ENCODE measurements at places on chromosomes 11 and 22. TPM values are rescaled to one million over a fixed set of nuclear protein-coding genes. Genes with fewer than 3 reads are reported as not detected.

OR2AG1 gene
- total RNA-seq = not detected

- no peaks in the 10 kb centered on the region for H3K27me3 ChIP-seq
- peak; percentile 18 for DNase-seq
- H3K4me3 ChIP-seq = no peak overlapping the region
- no peaks in the 10 kb centered on the region for H3K36me3 ChIP-seq
- H3K27ac ChIP-seq = peak overlapping the region; percentile 92
Measured at GRCh38 chr11:95229993-95230809, 801 bp downstream of the SESN3 start.

ZDHHC24 gene
- 15.2 TPM for total RNA-seq

DNA sequence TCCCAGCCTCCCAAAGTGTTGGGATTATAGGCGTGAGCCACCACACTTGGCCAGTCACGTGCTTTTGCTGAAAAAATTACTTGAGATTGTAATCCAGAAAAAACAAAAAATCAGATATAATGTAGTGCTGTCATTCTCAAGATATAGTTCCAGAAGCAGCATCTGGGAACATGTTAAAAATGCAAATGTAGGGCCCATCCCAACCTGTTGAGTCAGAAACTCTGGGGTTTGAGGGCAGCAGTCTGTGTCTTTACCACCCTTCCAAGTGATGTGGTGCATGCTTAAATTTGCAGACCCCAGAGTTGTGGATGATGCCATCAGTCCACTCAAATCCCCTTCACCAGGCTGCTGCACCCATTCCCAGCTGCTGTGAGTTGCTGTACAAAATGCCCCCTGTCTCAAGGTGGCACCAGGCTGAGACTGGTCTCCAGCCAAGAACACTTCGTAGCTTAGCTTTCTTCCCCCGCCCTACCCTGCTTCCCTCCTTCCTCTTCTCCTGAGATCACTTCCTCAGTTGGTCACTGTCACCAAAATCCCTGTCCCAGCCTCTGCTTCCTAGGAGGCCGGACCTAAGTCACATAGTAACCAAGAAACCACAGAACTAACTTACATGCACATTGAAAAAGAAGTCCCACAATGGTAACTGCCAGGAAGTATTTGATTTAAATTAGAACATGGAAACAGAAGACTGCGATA, 18.2 kb upstream of the ARRB1 start:
- H3K4me1 ChIP-seq = peaks cover 2% of the 10 kb centered on the region
- no peak overlapping the region for H3K27ac ChIP-seq
- H3K4me3 ChIP-seq = no peak overlapping the region
- no peaks in the 10 kb centered on the region for H3K36me3 ChIP-seq
- DNase-seq = no peak

GAL3ST3 gene
- not detected for total RNA-seq

- peaks cover 32% of the 10 kb centered on the region for H3K27me3 ChIP-seq
- H3K4me1 ChIP-seq = no peaks in the 10 kb centered on the region
- H3K4me3 ChIP-seq = no peak overlapping the region
- no peak overlapping the region for H3K27ac ChIP-seq
Measured at GRCh38 chr11:131658952-131659351, 288.5 kb downstream of the NTM start.

MB gene
- total RNA-seq = not detected

DDIAS gene
- 0.47 TPM for total RNA-seq

DNA sequence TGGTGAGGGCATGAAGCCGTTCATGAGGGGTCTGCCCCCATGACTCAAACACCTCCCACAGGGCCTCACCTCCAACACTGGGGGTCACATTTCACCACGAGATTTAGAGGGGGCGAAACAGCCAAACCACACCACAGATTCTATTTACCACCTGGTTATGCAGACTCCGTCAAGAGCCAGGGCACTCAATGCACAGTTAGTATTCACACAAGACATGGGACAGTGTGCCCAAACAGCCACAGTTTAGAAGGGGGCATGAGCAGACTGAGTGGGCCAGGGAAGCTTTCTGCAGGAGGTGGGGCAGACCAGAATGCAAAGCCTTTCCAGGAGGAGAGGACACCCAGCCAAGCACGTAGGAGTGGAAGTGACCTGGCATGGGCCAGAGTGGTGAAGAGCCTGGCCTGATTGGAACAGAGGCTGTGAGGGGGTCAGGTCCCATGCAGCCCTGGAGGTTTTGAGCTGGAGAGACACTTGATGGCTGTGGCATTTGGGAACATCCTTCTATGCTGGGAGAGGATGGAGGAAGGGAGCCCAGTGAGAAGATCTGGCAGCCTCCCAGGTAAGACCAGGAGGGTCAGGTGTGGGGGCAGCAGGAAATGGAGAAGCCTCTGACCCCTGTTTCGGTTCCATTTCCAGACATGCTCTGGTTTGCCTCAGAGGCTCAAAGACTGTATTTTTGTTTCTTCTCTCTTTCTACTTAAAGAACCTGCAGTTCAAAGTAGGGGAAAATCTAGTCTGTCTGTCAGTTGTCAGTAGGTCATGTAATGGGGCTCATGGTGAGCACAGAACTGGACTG, 199.1 kb upstream of the NCAM1 start:
- no peak overlapping the region for H3K4me3 ChIP-seq
- H3K4me1 ChIP-seq = peaks cover 2% of the 10 kb centered on the region
- peaks cover 27% of the 10 kb centered on the region for H3K27me3 ChIP-seq
- H3K27ac ChIP-seq = no peak overlapping the region

GRCh38 chr11:76424891-76425290, 19.9 kb upstream of the EMSY start:
- H3K27ac ChIP-seq = peak overlapping the region; percentile 51
- H3K4me3 ChIP-seq = no peak overlapping the region
- peaks cover 5% of the 10 kb centered on the region for H3K36me3 ChIP-seq
- no peak for DNase-seq

C1QTNF5 gene
- total RNA-seq = not detected

DNA sequence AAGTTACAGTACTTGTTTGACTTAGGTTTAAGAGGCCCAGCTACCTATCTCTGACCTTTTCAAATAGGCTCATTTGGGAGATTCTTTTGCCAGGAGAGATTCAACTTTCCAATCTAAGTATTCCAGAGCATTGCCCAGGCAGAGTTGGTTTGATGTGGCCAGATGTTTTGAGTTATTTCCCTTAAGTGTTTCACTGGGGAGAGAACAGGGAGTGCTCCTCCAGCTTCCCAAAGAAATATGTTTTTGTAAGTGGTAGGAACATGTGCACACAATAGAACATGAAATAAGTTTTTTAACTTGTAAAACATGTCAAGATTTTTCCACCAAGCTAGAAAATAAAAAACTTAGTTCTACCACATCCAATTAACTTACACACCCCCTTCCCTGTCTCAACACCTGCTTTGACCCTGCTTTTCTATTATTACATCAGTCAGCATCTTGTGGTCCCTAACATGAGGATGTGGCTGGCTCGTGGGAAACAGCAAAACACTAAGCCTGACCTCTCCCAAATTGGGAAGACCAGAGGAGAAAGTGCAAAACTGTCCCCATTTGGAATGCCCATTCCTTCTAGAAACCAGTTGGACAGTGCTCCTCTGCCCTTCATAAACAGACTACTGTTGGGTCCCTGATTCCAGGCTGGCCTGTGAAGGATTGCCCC, 70.4 kb upstream of the RASSF10 start:
- peaks cover 48% of the 10 kb centered on the region for H3K27me3 ChIP-seq
- no peak overlapping the region for H3K4me3 ChIP-seq
- no peaks in the 10 kb centered on the region for H3K36me3 ChIP-seq
- no peak for DNase-seq
- peak overlapping the region; percentile 19 for H3K27ac ChIP-seq

- no peak overlapping the region for H3K4me3 ChIP-seq
- H3K36me3 ChIP-seq = peaks cover 3% of the 10 kb centered on the region
- H3K27ac ChIP-seq = no peak overlapping the region
- H3K4me1 ChIP-seq = peaks cover 17% of the 10 kb centered on the region
- DNase-seq = no peak
- no peaks in the 10 kb centered on the region for H3K27me3 ChIP-seq
Measured at GRCh38 chr22:23832226-23833016, 6.4 kb downstream of the DERL3 start.

DNA sequence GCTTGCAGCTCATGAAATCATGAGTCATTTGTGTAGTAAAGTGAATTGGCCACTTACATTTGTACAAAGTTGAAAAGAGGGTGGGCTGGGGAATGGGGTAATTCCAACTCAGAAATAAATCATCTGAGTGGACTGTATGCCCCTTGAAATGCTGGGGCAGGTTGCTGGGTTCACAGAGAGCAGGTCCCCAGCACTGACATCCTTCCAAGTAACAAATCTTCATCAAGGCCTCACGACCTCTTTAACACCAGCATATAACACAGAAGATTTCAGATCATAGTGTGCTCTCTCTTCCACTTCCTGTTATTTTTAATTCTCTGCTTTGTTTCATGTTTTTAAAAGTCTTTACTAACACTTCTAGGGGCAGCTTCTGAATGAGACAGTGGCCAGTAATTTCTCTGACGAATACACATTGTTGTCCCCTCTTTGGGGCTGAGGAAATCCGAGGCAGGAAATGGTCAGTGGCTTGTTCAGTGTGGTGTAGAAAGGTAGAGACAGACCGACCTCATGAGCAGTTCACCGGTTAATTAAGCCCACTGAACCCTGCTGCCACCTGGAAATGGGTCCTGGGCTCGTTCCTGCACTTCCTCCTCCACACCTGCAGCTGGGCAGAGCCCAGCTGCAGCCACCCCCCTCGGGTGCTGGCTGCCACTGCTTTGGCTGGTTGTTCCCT, 127.7 kb downstream of the MAML2 start:
- DNase-seq = no peak
- peaks cover 47% of the 10 kb centered on the region for H3K4me1 ChIP-seq
- peak overlapping the region; percentile 75 for H3K4me3 ChIP-seq
- H3K27ac ChIP-seq = peak overlapping the region; percentile 97
- no peaks in the 10 kb centered on the region for H3K27me3 ChIP-seq

PPP2R1B gene
- 26.4 TPM for total RNA-seq

DNA sequence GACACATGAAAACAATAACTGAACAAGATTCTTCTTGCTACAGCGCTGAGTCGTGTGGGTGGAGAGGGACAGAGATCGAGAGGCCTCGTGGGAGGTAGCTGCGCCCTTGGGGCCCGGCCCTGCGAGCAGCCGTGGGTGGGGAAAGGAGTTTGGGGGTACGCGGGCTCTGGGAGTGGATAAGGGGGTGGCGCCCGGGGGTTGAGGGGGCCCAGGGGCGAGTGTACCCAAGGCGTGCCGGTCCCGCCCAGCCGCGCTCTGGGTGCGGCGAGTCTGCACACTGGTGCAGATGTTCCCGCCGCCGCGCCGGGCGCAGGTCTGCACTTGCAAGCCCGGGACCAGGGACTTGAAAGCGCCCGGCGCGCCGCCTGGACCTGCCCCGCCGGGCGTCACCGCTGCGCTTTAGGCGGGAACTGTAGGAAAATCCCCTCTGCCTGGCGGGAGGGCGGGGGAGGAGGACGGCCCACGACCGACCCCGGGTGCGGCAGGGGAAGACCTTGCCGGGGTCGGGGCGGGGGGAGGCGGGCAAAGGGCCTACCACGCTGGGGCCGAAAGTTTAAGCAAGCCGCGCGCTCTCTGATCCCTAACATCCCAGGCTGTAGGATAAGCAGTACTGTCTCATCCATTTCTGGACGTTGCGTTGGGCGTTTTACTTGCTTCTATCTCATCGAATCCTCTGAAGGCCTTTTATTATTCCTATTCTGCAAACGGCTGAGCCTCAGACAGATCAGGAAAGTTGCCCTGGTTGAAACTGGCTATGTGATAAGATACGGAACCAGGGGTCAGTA, 1.4 kb upstream of the KREMEN1 start:
- H3K27ac ChIP-seq = no peak overlapping the region
- H3K36me3 ChIP-seq = peaks cover 2% of the 10 kb centered on the region
- H3K27me3 ChIP-seq = peaks cover 27% of the 10 kb centered on the region
- peaks cover 18% of the 10 kb centered on the region for H3K4me1 ChIP-seq
- H3K4me3 ChIP-seq = peak overlapping the region; percentile 85
- peak; percentile 44 for DNase-seq

GRCh38 chr22:38327396-38327795, 10.2 kb upstream of the CSNK1E start:
- peak overlapping the region; percentile 87 for H3K4me3 ChIP-seq
- no peak overlapping the region for H3K27ac ChIP-seq
- H3K36me3 ChIP-seq = peaks cover 2% of the 10 kb centered on the region
- H3K4me1 ChIP-seq = peaks cover 5% of the 10 kb centered on the region

DNA sequence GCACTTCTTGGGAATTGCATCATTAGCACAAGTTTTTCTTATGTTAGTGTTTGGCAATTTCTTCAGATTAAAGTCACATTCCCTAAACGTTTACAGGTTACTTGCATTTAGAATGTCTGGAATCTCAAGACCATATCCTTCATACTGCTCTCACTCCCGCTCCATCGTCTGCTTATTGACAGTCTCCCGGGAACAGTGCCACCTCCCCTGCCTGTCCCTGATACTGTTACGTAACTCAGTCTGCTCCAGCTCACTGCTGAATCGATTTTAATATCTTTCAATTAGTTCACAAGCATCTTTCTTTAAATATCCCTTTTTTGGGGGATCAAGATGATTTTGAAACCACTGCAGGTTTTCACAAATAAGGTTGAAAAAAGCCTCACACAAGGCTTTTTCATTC, 48.2 kb downstream of the GLYATL2 start:
- DNase-seq = no peak
- peaks cover 42% of the 10 kb centered on the region for H3K27me3 ChIP-seq
- H3K36me3 ChIP-seq = no peaks in the 10 kb centered on the region
- peak overlapping the region; percentile 6 for H3K27ac ChIP-seq
- no peaks in the 10 kb centered on the region for H3K4me1 ChIP-seq
- H3K4me3 ChIP-seq = no peak overlapping the region

MS4A4A gene
- total RNA-seq = not detected

GRCh38 chr11:126465573-126466188, 110.2 kb downstream of the ST3GAL4 start:
- H3K27me3 ChIP-seq = peaks cover 23% of the 10 kb centered on the region
- no peaks in the 10 kb centered on the region for H3K36me3 ChIP-seq
- no peak for DNase-seq
- no peak overlapping the region for H3K27ac ChIP-seq

GRCh38 chr11:109383306-109383705, 38.7 kb upstream of the C11orf87 start:
- no peaks in the 10 kb centered on the region for H3K4me1 ChIP-seq
- no peak for DNase-seq
- H3K27me3 ChIP-seq = no peaks in the 10 kb centered on the region
- no peak overlapping the region for H3K27ac ChIP-seq
- no peak overlapping the region for H3K4me3 ChIP-seq

GRCh38 chr11:120009938-120010337, 128.0 kb downstream of the TRIM29 start:
- H3K4me3 ChIP-seq = no peak overlapping the region
- no peak overlapping the region for H3K27ac ChIP-seq
- peaks cover 75% of the 10 kb centered on the region for H3K27me3 ChIP-seq
- H3K4me1 ChIP-seq = peaks cover 7% of the 10 kb centered on the region
- DNase-seq = no peak
- peaks cover 10% of the 10 kb centered on the region for H3K36me3 ChIP-seq

GRCh38 chr11:129089279-129089678, 102.8 kb downstream of the ARHGAP32 start:
- H3K36me3 ChIP-seq = no peaks in the 10 kb centered on the region
- no peak for DNase-seq
- H3K4me1 ChIP-seq = no peaks in the 10 kb centered on the region
- no peak overlapping the region for H3K27ac ChIP-seq
- no peaks in the 10 kb centered on the region for H3K27me3 ChIP-seq

TXN2 gene
- 32.3 TPM for total RNA-seq

DNA sequence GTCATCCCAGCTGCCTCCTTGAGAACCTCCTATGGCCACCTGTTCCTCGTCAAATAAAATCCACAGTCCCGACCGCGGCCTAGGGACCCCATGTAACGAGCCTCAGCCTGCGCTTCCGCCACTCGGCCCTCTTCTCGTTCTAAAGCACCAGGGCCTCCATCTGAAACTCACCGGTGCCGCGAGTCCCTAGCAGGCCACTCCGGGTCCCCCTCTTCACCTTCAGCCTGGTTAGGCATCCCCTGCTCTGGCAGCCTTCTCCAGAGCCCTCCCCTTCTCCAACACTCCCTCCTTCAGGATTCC, 2.4 kb upstream of the SSTR3 start:
- DNase-seq = no peak
- no peak overlapping the region for H3K27ac ChIP-seq
- no peaks in the 10 kb centered on the region for H3K27me3 ChIP-seq
- no peaks in the 10 kb centered on the region for H3K36me3 ChIP-seq

OR10D3 gene
- total RNA-seq = not detected

Measured in T-helper 17 cell (primary cell).